ENCODE measurements at places on chromosomes 4 and X.

DNA sequence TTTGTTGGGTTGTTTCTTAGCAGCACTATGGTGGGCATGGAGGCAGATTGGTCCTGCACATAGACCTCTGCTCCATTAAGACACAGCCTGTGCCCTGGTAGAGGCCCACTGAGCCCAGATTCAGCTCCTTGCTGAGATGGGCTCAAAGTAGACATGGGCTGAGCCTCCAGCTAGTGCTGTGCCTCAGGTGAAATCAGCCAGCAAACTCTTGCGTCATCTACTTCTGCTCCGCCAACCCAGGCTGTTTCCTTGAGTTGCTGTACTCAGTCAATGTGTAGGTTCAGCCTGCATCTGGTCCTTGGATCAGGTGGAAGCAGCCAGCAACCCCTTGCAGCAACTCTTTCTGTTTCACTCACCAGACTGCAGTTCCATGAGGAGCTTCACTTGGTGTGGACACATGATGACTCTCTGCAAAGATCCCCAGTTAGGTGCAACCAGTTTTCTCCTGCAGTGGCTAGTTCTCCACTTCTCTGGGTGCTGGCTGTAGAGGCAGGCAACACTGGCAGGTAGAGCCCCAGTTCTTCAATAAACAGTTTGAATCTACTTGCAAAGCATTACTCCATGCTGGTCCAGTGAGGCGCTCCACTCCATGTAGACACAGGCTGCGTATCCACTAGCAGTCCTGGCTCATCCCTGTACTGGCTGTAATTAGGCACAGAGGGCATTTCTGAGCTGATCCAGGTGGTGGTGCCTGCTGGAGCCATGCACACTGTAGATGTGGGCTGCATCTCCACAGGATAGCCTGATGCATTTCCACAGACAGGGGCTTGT is 199.0 kb upstream of the MAMLD1 start:
- DNase-seq = no peak

GRCh38 chr4:154741922-154742850 is 1.6 kb upstream of the LRAT start:
- peak; percentile 2 for DNase-seq

- DNase-seq = no peak
These were observed 89.0 kb upstream of the STOX2 start for GRCh38 chr4:183816077-183816476.

GRCh38 chr4:32472918-32473317 is 1752.7 kb downstream of the PCDH7 start:
- no peak for DNase-seq

- DNase-seq = no peak
These were observed 397.1 kb upstream of the FAM241A start for GRCh38 chr4:111748157-111748556.

DNA sequence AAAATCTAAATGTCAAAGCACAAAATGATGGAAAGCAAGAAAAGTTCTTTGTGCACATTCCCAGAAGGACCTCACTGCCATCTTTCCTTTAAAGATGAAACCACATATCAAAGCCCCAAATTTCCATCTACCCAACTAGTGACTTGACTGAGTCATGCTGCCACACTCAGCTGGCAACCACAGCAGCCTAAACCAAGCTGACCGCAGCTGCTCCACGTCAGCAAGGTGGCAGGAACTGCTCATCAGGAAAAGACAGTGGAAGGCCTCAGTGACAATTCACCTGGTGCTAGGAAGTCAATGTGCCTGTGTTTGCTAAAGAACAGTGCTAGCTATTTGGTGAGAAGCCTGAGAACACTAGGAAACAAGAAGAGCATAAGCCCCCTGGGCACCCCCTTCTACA is 26.1 kb downstream of the ACOX3 start:
- peak; percentile 57 for DNase-seq
